ENCODE measurements at places on chromosomes 2 and 18.

DNA sequence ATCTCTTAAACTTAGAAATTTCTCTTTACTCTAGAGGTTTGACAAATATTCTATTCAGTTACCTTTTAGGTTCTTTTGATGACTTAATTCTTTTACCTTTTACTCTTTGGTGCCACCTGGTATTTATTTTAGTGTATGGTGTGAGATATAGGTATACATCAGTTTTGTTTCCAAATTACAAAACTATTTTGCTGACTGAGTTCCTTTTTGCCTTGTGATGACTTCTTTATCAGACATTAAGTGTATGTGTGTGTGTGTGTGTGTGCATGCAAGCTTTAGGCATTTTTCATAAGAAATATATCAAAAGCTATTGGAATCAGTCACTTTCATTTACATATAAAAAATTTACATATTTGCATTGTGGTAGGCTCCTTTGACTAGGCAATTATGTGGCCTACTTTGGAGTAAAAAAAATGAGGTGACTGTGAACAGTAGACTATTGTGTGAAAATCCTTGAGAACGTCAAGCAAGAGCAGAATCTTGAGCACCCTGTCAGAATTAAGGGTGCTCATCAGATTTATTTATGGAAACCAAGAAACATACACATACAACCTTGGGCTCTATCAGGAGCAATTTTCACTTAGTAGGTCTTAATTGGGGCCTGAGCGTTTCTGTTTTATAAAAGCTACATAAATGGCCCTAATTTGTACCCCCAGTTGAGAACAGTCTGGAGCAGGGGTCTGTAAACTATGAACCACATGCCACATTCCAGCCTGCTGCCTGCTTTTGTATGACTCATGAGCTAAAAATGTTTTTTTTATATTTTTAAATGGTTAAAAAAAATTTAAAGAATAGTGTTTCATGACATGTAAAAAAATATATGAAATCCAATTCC lies 415.9 kb downstream of the SLC4A3 start:
- no peak for DNase-seq

- no peak for DNase-seq
These were observed 93.5 kb downstream of the CAPN13 start for GRCh38 chr2:30713698-30714097.

- peak; percentile 61 for DNase-seq
These were observed at the start of gene TGFA for GRCh38 chr2:70553584-70554337. TGFA (minus strand) TSS chr2:70553826; CDS start chr2:70553767, 59 bp downstream.

GRCh38 chr2:120737340-120738101 lies 1.9 kb downstream of the GLI2 start:
- DNase-seq = no peak

DNA sequence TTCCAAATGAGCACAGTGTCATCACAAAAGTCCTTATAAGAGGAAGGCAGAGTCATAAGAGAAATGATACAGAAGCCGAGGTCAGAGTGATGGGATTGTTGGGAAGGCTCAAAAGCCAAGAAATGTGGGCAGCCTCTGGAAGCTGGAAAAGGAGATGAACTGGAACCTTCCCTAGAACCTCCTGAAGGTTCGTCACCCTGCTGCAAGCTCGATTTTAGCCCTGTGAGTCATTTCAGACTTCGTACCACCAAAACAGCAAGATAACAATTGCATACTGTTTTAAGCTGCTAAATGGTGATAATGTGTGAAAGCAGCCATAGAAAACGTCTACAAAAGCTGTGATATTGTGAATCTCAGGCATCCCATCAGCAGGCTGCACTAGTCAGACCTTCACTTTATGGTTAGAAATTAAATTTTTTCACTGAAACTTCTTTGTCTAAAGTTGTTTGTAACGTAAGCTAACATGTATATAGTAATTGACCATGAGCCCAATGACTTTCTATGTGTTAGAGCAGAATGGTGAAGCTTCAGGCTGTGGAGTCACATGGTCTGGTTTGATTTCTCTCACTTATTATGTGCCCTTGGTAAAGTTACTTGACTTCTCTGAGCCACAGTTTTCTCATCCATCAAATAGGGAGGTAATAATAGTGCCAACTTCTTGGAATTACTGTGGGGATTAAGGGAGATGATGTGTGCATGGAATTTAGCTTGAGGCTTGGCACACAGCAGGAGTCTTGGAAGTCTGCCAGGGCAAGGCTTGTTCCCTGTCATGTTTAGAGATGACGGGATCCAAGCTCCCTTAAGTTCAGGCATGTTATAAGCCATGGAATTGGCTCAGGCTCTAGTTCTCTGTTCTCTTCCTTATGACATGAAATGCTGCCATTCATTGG lies 132.0 kb upstream of the CCDC195 start:
- DNase-seq = no peak

- DNase-seq = no peak
These were observed 28.8 kb upstream of the EVA1A start for GRCh38 chr2:75589391-75590105.

GRCh38 chr2:143422681-143423080 lies 293.5 kb downstream of the ARHGAP15 start:
- DNase-seq = peak; percentile 9

GRCh38 chr18:68427951-68428401 lies 286.9 kb downstream of the TMX3 start:
- no peak for DNase-seq

DNA sequence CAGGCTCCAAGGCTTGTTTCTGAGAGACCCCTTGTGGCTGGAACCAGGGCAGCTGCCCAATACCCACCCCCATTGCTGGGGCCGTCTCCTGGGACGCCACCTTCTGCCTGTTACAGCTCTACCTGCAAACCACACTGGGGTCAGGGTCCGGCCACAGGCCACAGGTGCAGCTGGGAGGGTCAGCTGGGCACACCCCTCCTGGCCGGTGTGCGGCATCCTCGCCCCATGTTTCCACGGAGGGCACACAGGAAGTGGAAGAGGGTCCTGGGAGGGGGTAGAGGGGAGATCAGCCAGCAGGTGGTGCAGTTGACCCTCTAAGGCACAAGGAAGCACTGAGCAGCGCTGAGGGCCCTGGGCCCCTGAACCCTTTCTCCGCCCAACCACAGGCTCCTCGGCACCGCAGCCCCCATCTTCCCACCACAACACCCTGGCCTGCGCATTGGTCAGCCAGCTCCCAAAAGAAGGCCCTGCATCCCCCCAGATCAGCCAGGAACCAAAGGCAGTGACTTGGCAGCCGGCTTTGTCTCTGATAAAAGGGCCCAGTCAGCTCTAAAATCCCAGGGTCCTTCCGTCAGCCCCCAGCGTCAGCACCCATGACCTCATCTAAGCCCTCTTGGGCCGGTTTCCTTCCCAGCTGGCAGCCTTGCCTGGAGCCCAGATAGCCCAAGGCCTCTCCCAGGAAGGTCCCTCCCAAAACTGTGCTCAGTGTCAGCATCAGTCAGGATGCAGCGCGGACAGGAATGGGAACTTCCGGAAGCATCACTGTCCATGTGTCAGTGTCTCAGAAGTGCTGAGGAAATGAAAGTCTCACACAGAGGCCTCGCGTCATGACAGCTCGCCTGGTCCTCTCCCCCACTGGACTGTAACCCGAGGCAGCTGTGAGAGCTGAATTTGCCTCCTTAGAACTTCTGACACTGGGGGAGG lies 1.7 kb downstream of the ERFE start:
- no peak for DNase-seq

DNA sequence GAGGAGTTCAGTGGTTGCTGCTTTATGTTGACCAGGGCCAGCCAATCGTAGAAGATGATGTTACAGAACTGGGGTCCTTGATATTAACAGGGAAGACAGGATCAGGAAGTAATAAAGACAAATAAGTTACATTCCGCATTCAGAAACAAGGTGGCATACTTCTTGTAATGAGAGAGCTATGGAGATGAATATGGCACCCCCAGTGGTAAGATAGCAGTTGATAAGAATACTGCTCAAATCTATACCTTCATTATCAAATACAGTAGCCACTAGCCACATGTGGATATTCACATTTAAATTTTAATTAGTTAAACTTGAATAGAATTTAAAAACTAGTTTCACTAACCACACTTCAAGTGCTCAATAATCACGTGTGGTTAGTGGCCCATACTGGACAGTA lies 290.4 kb upstream of the RBMS1 start:
- no peak for DNase-seq

DNA sequence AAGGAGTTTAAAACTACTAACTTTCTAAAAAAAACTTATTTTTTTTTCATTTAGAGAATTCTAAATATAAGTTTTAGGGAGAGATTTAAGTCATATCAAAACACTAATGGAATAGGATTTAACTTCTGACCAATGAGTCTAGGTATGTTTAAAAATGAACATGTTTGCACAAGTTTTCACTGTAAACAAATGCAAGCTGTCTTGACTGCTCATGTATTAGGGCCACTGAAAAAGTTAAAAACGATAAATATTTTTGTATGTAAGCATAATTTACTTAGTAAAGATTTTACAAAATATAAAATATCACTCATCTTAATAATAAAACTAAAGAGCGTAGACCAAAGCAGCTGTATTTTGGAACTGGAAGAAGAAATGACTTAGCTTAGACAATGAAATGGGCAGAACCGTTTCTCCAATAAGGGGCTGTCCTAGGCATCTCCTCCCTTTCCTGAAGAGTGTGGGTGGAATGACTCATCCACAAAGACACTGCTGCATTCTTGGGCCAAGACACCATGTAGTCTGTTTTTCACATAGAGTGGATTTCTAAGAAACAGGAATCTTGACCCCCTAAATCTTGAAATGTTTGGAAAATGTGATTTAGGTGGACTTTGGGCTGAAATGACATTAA lies 118.8 kb downstream of the MEP1B start:
- no peak for DNase-seq

- no peak for DNase-seq
These were observed 30.1 kb downstream of the CYP1B1 start for GRCh38 chr2:38045811-38046210.

GRCh38 chr2:161386228-161386824 lies 29.8 kb upstream of the TBR1 start:
- no peak for DNase-seq

Measured in CD4-positive, alpha-beta T cell treated with Interleukin-15 for 4 hours (primary cell).